Stimulated activated CD4-positive, alpha-beta T cell treated with anti-CD3 and anti-CD28 coated beads, TNF-alpha, amount 100 ng/mL, for 24 hours (primary cell): ENCODE measurements at places on chromosomes 4 and X.

- DNase-seq = no peak
Measured at GRCh38 chr4:12595986-12596385, 888.2 kb downstream of the RAB28 start.

- DNase-seq = no peak
Measured at GRCh38 chr4:150289881-150290280, 211.6 kb downstream of the DCLK2 start.

- DNase-seq = no peak
Measured at GRCh38 chr4:152646221-152646620, 33.6 kb downstream of the TMEM154 start.

DNA sequence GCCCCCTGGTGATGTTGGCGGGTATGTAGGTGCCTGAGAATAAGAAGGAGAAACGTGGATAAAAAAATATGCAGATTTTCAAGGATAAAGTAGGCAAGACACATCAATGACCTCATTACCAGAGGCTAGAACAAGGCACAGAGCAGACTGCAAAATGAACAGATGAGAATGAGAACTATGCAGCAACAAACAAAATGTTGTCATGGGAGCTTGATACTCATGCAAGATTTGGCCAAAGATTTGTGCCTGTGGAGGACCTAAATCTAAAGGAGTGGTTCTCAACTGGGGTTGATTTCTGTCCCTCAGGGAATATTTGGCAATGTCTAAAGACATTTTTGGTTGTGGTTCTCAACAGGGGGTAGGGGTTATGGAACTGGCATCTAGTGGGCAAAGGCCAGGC lies 177.3 kb downstream of the FRMPD4 start:
- DNase-seq = no peak

GRCh38 chrX:22650691-22651090 lies 349.1 kb upstream of the DDX53 start:
- DNase-seq = no peak

DNA sequence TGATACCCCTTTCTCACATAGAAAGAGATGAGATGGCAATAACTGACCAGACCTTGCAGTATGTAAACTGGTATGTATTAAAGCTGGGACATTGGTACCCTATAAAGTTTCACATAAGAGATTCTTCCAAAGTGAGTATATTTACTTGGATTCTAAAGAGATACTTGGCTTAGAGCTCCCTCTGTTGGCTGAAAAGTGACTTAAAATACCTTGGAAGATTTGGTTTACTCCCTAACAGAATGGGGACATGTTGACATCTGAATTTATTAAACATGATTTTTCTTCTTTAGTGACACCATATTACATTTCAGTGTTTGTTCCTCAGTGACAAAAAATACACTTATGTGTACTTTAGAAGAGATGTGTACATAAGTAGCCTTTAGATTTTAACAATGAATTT lies 47.9 kb upstream of the RGN start:
- no peak for DNase-seq

- no peak for DNase-seq
Measured at GRCh38 chr4:81605271-81605670, 133.6 kb upstream of the RASGEF1B start.

GRCh38 chrX:103607364-103608305 lies at the start of gene TCEAL3:
Gene TCEAL3, plus strand, starts transcription at chrX:103607963. Its CDS starts 1,102 bp downstream, at chrX:103609065.
- no peak for DNase-seq

DNA sequence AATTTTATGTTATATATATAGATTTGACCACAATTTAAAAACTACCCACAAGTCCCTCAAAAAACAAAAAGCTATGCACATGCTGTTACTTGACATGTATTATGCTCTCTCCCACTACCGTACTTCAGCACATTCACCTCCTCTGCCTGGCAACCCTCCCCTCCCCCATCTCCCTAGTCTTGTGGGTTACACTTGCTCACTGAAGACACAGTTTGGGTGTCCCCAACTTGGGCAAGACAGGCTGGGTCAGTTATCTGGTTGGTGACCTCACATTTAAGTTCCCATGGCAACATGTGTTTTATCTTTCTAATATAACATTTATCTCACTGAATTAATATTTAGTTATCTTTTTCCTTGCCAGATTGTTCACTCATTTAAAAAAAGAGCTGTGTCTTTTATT lies 32.7 kb downstream of the SEC24D start:
- DNase-seq = no peak

GRCh38 chr4:72974694-72975487 lies 94.6 kb downstream of the COX18 start:
- no peak for DNase-seq

DNA sequence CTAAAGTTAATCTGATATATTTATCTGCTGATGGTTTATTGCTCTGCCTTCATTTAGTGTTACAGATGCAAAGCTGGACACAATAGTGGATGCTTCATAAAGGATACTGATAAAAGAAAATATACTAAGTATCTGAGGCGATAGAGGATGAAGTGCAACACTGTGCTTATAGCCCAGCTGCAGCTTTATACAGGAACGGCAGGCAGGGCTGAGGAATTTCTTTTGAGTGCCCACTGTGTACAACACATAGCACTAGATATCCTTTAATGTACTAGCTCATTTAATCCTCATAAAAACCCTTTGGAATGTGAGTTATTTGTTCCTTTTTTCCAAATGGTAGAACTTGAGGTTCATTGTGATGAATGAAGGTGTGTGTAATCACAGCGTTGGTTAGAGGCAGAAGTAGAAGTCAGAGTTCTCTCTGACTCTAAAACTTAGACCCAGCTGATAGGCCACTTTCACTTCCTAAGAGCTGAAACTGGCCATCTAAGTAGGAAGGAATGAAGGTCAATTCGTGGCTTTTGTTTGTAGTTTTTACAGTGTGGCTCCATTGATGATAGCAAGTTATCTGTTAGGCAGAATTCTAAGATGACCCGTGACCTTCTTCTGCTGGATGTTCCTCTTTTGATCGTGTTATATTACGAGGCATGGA lies 138.0 kb downstream of the VEGFC start:
- DNase-seq = no peak

DNA sequence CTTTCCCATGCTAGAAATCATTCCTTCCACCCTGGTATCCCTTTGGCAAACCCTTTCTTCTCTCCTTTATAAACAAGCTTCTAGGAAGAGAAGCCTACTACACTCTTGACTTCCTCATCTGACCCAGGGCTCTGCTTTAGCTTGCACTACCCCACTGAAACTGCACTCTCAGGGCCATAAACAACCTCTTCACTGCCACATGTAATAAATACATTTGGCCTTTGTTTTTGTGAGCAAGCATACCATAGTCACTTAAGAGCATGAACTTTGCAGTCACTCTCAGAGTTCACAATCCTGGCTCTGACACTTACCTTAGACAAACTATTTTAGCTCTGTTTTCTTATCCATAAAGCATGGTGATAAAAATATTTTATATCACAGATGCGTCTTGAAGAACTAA lies 50.7 kb upstream of the USP38 start:
- DNase-seq = no peak

- DNase-seq = no peak
Measured at GRCh38 chr4:185358959-185359358, 36.8 kb downstream of the LRP2BP start.

DNA sequence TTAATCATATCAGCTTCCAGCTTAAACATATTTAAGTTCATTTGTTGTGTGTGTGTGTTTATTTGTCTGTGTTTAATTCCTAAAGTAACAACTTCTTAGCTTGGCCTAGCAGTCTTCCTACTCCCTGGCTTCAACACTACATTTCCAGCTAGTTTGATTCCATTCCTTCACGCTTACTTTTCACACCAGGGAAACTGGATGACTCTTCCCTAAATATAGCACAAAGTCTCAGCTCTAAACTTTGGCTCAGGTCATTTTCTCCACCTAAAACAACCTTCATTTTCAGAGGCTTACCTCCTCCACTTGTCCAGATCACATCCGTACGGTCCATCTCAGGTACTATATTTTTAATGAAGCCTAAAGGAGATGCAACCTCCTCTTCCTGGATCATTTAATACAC lies 94.4 kb downstream of the KCTD8 start:
- no peak for DNase-seq

DNA sequence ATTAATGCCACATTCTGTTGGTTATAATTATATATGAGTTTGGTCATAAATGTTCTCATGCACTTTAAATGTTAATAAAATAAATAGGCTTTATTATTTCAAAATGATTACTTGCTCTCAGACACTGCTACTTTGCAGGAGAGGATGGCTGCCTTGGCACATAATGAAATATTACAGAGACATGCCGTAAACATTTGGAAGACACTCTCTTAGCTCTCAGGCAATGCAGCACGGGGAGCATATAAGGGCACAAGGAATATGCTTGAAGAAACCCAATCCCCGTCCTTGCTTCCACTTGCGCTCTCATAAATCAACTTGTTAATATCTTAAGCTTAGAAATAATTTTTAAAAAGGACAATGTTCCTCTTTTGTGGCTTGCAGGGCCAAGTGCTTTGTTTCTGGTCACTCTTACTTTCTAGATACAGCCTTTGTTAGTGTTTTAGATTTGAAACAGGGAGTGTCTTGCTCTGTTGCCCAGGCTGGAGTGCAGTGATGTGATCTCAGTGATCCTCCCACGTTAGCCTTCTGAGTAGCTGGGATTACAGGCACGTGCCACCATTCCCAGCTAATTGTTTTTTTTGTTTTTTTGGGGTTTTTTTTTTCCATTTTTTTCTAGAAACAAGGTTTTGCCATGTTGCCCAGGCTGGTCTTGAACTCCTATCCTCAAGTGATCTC lies 445.0 kb downstream of the SPRY1 start:
- no peak for DNase-seq

DNA sequence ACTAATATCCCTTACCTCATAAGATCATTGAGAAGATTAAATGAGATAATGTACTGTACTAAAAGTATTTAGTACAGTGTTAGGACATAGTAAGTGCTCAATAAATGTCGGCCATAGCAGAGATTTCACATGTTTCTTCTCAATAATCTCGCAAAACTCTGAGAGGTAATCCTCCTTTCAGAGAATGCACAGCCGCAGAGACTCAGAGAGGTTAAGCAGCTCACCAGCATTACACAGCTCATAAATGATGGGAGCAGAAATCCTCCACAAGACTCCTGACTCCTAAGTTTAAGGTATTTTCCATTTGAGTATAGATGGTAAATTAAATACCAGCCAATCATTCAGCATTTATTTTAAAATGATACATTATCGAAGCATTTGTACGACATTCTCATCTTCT lies 34.6 kb downstream of the FAM114A1 start:
- DNase-seq = no peak

- DNase-seq = no peak
Measured at GRCh38 chr4:13137390-13137789, 346.8 kb downstream of the RAB28 start.

DNA sequence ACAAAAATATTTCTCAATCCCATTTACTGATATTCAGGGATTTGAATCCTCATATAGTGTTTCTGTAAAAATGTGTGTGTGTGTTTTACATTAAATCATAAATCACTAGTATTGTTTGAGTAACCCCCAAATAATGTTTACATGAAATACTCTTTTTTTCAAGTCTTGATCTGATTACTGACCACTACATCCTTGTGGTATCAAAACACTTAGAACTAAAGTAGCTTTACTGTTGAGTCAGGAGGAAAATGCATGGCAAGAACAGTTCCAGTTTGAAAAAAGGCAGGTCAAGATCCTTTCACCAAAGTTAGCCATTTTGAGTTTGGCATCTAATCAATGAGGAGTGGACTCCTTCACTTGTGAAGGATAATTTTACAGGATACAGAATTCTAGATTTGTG lies 3.6 kb upstream of the WDR19 start:
- DNase-seq = no peak

DNA sequence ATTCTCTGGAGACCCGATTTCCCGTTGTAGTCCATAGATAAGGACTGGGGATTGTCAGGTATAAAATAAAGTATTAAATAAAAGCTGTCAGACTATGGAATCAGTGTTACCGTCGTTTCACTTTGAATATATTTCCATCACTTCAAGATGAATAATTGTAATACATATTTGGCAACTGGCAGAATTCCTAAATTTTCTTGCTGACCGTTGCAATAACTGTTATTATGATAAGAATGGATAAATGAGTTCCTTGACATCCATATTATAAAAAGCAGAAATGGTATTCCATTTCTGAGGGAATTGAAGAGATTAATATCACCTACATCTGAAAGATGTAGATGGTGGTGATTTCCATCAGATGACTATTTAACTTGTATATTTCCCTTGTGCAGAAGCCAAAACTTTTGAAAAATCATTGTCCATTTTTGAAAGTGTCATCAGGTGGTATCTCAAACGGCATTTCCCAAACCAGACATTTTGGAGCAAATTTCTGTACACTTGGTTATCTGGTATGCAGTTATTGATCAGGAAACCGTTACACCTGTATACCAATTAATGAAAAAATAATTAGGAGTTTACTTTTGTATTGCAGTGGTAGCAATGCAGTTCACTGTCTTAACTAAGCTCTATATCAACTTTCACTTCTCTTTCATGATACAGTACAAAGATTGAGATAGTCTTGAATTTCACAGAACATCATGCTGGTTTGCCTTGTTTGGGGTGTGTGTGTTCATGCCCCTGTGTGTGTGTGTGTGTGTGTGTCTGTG lies 878.5 kb downstream of the PCDH18 start:
- no peak for DNase-seq

DNA sequence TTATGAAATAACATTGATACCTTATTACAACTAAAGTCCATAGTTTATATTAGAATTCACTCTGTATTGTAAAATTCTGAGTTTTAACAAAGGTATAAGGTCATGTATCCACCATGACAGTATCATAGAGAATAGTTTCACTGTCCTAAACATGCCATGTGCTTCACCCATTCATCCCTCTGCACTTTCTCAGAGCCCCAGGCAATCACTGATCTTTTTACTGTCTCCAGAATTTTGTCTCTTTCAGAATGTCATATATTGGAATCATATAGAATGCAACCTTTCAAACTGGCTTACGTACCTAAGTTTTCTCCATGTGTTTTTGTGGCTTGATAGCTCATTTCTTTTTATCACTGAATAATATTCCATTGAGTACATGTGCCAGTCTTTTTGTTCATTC lies 33.9 kb downstream of the SNCA start:
- no peak for DNase-seq

GRCh38 chrX:85993539-85994197 lies 53.7 kb downstream of the CHM start:
- DNase-seq = no peak

DNA sequence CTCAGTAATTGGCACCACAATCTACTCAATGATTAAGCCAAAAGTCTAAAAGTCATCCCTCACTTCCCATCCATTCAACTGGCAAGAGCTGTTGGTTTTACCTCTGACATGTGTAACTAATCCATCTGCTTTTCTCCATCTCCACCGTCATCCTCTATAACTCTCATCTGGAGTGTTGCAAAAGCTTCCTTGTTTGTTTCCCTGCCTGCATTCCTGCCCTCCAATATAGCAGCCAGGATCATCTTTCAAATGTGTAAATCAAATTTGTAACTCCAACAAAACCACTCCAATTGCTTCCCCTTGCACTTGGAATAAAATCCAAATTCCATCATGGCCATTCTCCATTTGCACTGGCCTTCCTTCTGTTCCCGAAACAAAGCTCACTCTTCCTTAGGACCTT lies 4.3 kb upstream of the PLAC8 start:
- no peak for DNase-seq

GRCh38 chr4:88060431-88060830 lies 53.0 kb downstream of the PKD2 start:
- DNase-seq = no peak

- DNase-seq = no peak
Measured at GRCh38 chrX:12790885-12791256, 341 bp upstream of the PRPS2 start.

- DNase-seq = no peak
Measured at GRCh38 chr4:4217113-4217512, 9.6 kb downstream of the OTOP1 start.
